Stimulated activated CD8-positive, alpha-beta memory T cell treated with anti-CD3 and anti-CD28 coated beads, Interleukin-12 subunit alpha, Interleukin-12 subunit beta, amount 100 ng/mL, for 4 hours (primary cell): ENCODE measurements at places on chromosomes 4 and X.

- no peak for DNase-seq
These were observed 931.0 kb downstream of the STIM2 start for GRCh38 chr4:27791640-27792039.

GRCh38 chr4:113106108-113106507, 56.7 kb downstream of the ANK2 start:
- no peak for DNase-seq

GRCh38 chr4:175807547-175807946, 4.5 kb downstream of the GPM6A start:
- DNase-seq, result no peak

DNA sequence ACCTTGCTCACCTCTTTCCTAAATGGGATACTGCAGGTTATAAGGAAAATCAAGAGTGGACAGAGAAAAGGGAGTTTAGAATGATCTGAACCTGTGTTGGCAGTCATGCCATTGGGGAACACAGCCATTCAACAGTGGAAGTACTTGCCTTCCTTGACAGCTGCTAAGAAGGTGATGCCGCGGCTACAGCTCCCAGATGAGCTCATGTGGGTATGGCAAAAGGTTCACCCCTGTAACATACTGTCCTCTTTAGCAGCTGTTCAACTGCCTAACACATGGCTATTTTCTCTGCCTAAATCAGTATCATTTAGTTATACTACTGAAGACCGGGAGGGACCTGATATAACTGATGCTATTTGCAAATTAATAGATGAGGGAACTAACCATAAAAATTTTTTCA, 76.8 kb downstream of the DCHS2 start:
- DNase-seq, result no peak

DNA sequence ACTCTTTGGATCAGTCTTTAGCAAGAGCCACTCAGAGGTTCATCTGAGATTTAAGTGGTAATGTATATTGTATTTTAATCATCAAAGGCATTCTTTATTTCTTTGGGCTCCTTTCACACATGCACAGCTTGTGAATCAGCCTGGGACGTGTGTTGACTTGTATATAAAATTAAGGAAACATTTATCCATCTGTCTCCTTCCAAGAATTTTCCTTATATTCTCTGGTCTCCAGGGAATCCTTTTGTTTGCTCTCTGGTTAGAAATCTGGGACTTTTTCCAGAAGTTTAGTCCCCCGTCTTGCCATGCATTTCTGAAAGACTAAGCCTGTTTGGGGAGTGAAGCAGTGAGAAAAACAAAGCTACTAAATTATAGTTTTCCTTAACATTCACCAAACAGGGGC, 212.3 kb downstream of the DCAF12L2 start:
- DNase-seq, result no peak
